ENCODE measurements at places on chromosomes 16 and 17.
A peak's percentile ranks its signal among the peaks of the same experiment; 100 is the strongest.

DNA sequence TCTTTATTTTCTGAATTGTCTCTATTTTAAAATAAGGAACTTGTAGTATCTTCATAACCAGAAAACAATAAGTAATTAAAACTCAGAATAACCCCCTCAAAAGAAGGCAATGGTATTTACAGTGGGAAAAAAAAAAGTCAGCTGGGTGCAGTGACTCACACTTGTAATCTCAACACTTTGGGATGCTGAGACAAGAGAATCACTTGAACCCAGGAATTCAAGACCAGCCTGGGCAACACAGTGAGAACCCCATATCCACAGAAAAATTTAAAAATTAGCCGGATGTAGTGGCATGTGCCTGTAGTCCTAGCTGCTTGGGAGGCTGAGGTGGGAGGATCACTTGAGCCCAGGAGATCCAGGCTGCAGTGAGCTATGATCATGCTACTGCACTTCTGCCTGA is 33.5 kb downstream of the ADAM11 start:
- DNase-seq = no peak

DNA sequence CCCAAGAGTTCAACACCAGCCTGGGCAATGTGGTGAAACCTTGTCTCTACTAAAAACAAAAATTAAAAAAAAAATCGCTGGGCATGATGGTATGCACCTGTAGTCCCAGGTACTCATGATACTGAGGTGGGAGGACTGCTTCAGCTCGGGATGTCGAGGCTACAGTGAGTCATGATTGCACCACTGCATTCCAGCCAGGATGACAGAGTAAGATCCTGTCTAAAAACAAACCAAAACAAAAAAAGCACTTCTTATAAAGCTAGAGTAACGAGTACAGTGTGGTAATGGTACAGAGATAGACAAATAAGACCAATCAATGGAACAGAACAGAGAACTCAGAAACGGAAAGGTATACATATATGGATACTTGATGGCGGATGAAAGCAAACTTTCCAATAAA is 4.4 kb downstream of the NSMCE1 start:
- DNase-seq = peak; percentile 24

GRCh38 chr17:74297941-74298340 is 23.9 kb downstream of the DNAI2 start:
- no peak for DNase-seq

DNA sequence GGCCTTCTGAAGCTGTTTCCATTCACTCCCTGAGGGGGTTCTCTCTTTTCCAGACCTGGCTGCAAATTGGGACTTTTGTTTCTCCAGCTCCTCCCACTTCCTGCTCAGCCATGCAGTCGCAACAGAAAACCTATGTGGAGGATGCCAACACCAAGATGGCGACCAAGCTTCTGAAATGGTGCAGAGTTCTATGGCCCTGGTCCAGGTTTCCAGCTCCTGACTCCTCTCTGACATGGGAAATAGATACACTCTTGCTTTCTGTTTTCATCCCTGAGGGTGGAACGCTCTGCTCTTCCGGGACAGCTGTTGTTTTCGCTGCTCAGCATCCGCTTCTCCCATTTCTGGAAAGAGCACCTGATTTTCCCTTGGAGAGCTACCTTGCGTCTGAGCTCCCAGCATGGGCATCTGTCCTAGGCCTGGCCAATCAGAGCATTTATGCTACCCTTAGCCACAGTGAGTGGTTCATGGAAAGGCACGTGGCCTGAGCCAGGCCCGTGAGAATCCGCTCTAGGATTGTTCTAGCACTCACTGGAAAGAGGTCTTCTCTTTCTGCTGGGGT is 8.1 kb downstream of the GPRC5B start:
- no peak for DNase-seq

DNA sequence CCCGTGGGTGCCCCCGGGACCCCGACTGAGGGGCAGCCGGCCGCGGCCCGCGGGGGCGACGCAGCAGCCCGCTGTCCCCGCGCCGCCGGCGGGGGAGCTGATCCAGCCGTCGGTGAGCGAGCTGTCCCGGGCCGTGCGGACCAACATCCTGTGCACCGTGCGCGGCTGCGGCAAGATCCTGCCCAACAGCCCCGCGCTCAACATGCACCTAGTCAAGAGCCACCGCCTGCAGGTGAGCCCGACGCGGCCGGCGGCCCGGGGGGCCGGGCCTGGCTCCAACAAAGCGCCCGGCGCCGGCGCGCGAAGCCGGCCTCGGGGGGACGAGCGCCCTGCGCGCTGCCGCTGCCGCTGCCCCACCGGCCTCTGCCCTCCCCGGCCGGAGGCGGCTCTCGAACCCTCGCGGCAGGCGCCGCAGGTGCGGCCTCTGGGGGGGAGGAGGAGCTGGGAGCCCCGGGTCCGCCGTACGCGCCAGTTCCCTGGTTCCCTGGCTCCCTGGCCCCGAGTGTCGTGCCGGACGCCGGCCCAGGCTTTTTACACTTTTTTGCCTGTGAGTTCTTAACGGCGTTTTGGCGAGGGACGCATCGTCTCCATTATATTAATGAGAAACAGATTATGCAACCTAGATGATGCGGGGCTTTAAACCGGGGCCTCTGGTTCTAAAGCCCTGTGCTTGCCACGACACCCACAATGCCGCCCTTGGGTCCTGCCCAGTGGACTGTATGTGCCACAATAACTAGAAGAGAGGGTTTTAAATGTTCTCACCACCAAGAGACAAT is 521 bp downstream of the ATMIN start:
- DNase-seq = peak; percentile 9

DNA sequence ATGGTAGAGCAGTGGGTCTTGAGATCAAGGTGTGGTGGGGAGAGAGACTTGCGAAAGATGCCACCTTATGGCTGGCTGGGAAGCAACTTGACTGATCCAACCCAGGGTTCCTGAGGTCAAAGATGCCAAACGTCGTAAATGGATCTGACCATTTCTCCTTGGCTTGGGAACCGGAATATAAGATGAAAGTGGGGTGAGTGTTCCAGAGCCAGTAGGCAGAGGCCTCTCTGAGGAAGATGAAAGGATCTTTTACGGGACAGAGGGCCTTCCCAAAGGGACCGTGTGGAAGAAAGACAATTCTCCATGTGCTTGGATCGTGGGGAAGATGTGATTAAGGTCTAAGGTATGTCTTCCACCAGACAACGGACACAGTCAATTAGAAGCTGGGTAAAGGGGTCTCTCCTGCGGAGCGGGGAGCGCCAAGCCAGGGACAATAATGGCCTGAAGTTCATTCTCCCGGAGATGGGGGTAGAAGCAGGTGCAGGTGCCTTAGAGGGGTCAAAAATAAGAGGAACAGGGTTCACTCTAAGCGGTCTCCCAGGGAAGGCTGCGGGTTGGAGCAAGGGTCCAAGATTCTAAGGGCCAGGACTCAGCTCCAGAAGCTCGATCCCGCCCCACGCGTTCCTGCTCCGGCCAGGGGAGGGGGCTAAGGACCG is 800 bp downstream of the FXR2 start:
- DNase-seq = no peak

DNA sequence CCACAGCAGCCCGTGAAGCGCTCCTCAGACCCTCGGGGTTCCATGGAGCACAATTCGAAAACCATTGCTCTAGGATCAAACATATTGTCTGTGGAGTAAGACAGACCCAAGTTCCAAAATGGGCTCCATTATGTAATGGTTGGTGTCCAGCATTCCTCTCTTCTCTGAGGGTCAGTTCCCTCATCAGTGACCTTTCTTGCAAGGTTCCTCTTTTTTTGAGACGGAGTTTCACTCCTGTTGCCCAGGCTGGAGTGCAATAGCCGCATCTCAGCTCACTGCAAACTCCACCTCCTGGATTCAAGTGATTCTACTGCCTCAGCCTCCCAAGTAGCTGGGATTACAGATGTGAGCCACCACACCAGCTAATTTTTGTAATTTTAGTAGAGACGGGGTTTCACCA is 28.4 kb downstream of the PLXDC1 start:
- peak; percentile 48 for DNase-seq

GRCh38 chr17:71522383-71522782 is 598.4 kb upstream of the SOX9 start:
- no peak for DNase-seq

DNA sequence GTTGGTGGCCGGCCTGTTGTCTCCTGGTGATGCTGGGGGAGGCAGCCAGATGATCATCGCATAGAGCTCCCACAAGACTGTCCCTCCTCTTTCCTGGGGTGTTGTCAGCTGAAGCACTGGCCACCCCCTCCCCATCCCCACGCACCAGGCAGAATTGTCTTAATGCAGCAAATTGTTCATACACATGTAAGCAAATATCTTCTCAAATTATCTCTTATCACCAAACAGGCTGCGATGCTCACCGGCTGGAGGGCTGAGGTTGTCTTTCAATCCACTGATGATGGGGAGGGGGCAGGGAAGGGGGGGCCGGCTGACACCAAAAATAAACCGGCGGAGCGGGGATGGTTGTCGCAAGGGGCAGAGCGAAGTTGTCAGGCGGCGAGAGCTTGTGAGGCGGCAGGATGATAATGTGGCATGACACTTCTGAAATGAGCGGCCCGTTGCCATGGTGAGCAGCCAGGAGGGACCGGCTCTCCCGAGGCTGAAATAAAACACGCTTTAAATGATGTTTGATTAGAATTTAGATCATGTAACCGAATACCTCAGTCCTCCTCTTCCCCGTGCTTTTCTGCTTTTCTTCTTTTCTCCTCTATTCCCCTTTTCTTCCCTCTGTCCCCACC is 59.8 kb downstream of the MRM1 start:
- no peak for DNase-seq

DNA sequence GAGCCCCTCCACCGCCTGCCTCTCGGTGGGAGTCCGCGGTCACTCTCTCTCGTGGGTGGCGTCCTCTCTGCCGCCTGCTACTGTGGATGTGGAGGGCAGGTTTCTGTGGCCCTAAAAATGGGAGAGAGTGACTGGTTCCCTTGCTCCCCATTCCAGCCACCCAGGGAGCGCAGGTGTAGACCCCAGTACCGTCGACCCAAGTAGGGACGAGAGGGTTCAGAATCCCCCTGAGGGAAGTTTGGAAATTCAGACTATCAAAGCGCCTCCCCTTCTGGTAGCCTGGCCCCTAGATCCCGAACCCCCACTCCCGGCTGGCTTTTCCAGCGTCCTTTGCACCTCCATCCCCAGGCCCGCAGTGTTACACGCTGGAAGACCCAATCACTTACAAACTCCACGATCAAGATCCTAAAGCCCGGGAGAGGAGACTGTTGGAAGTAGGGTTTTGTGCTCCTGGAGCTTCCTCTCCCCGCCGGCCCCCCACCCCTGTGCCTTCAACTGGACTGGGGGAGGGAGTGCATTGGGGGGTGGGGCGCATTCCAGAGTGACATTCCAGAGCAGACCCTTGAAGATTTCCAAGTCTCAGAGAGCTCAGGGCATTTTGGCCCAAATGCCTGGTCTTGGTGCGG is 991 bp downstream of the GPRC5C start:
- no peak for DNase-seq

DNA sequence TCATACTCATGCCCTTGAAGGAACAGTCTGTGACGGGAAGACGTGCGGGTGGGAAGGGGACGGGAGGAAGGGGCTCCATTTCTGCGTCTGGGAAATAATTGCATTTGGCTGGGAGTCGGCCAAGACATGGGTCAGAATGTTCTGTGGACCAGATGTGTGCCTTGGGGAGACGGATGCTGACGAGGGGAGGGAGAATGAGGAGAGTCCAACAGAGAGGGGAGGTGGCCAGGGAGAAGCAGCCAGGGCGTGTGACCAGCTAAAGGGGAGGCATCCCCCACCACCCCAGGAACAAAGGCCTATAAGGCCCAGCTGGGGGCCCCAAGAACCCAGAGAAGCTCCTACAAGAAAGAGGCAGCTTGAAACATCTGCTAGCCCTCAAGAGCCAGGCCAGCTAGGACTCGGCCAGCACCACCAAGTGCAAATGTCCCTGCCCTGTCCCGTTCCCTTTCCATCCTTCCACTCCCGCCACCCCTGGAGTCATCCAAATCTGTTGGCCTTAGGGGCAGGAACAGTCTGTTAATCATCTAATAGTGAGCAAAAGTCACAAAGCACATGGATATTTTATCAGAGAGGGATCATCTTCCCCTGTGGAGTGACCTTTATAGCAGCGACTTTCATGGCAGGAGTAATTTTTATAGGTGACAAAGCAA is 42.5 kb upstream of the BCO1 start:
- DNase-seq = no peak

- DNase-seq = no peak
These were observed 12.9 kb downstream of the MAP1LC3B start for GRCh38 chr16:87404764-87405625.

GRCh38 chr17:75795820-75796607 is 11.4 kb downstream of the UNK start:
- no peak for DNase-seq

DNA sequence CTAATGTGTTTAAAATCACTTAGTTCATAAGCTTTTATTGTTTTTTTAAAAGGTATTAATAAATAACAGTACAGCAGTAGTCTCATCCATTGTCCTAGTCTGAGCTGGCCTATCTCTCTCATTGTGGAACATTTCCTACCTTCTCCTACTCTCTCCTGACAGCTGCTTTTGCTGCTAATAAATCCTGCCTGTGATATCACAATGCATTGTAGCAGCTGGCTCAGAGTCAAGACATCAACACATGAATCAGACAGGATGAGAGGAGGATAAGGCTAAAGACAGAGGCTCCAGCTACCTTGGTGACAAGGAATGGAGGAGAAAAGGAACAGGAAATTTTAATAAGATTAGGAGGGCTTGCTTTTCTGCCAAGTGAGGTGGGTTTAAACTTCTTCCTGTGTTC is 626.1 kb downstream of the HS3ST4 start:
- DNase-seq = no peak

GRCh38 chr17:70286391-70286790 is 117.1 kb downstream of the KCNJ2 start:
- DNase-seq = peak; percentile 83

DNA sequence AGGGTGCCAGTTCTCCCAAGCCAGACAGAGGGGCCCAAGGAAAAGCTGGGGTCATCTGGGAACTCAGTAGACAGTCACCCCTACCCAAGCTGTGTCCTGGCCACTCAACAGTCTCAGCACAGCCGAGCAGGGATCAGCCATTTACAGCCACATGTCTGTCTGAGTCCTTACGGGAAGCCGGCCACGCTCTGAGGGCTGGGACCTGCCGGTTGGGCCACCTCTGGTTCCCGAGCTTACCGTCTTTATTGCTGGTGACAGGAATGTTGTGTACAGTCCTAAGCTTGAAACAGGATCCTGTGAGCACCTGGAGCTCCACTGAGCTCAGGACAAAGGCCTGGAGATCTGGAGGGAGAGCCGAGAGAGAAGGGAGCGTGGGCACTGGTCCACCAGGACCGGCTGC is 59.8 kb downstream of the TIMM22 start:
- no peak for DNase-seq

GRCh38 chr17:49739641-49740271 is 24.2 kb downstream of the FAM117A start:
- peak; percentile 89 for DNase-seq

- DNase-seq = no peak
These were observed 80.4 kb upstream of the AKTIP start for GRCh38 chr16:53583401-53583800.

GRCh38 chr16:56514845-56515244 is 5.0 kb downstream of the BBS2 start:
- DNase-seq = no peak

GRCh38 chr17:72199256-72199655 is 78.4 kb downstream of the SOX9 start:
- DNase-seq = no peak

Data from CD14-positive monocyte (primary cell).